ENCODE measurements at places on chromosomes 3 and 15.

GRCh38 chr3:69174871-69175737 is 52.7 kb upstream of the LMOD3 start:
- DNase-seq = no peak

DNA sequence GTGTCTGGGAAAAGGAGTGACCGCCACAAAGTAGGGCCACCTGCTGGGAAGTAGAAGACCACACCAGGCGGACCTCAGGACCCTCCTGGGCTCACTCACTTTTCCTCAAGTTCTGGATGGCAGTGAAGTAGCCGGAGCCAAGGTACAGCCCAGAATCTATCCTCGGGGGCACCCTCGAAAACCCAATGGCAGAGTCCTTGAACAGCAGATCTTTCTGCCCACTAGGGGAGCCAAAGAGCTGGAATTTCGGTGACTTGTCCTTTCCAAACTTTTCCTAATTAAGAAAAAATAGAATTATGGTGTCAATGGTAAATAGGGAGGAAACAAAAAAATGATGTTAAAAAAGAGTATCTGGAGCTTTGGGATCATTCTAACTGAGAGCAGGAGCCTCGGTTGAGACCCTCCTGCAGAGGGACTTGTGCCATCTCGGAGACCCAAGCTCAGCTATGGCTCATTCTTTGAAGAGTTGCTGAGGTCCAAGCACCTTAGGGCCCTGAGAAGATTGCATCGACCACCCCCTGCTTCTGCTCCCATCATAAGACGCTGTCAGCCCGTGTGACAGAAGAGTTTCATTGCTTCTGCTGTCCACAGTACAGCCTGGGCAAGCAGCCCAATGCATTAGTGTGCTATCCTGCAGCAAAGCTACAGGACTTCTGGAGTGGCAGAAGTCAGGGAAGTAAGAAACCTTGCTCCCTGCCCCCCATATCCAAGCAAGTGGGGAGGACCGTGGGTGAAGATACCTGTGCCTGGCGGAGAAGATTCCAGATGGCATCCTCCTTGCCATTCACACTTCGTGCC is 14.8 kb downstream of the LTF start:
- no peak for DNase-seq

DNA sequence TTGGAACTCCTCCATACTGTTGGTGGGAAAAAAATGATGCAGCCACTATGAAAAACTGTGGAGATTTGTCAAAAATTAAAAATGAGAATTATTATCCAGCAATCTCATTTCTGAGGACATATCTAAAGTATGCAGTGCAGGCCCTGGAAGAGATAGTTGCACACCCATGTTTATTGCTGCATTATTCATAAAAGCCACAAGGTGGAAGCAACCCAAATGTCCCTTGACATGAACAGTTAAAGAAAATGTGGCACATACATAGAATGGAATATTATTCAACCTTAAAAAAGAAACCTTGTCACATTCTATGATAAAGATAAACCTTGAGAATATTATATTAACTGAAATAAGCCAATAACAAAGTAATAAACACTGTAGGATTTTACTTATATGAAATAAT is 80.9 kb upstream of the ARHGEF26 start:
- DNase-seq = no peak

- no peak for DNase-seq
Measured at GRCh38 chr3:154668835-154669234, 238.8 kb upstream of the GPR149 start.

GRCh38 chr15:81000144-81000623 is 539 bp upstream of the TLNRD1 start:
- DNase-seq = no peak

Measured in lung (tissue), 17 donors.